ENCODE measurements at places on chromosomes 13 and 19.

GRCh38 chr13:70188567-70188966 lies 80.3 kb upstream of the KLHL1 start:
- DNase-seq, result no peak

DNA sequence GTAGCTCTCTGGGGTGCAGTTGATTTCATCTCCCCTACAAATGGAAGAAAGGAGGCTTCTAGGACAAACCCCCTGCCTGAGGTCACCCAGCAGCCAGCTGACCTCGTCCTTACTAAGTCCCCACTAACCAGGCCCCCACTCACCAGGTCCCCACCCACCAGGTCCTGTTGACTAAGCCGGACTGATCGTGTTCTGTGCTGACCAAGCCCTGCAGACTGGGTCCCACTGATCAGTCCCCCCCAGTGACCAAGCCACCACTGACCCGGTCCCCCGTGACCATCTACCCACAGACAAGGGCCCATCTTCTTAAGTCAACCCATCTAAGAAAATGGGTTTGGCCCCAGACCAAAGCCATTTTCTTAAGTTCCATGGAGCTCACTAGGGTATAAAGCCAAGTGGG lies 36.8 kb upstream of the TPM4 start:
- DNase-seq, result no peak

- no peak for DNase-seq
Measured at GRCh38 chr13:49927755-49928154, 8.4 kb downstream of the SPRYD7 start.

GRCh38 chr19:50357178-50358100 lies 8.0 kb downstream of the NAPSA start:
- DNase-seq, result peak; percentile 76

DNA sequence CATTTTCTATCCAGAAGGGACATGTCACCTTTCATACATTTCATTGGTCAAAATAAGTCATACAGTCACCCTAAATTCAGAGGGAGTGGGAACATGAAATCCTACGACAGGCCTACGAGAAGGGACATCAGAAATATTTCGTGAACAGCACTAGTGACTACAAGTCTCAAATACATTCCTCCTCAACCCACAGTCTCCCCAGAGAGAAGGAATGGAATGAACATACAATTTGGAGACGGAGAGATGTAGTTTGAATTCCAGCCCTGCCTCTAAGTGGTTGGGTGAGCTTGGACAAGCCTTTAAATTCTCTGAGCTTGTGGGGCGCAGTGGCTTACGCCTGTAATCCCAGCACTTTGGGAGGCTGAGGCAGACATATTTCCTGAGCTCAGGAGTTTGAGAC lies 9.9 kb downstream of the SERTM1 start:
- DNase-seq, result no peak

GRCh38 chr19:869245-870177 lies 10.0 kb downstream of the CFD start:
- no peak for DNase-seq

DNA sequence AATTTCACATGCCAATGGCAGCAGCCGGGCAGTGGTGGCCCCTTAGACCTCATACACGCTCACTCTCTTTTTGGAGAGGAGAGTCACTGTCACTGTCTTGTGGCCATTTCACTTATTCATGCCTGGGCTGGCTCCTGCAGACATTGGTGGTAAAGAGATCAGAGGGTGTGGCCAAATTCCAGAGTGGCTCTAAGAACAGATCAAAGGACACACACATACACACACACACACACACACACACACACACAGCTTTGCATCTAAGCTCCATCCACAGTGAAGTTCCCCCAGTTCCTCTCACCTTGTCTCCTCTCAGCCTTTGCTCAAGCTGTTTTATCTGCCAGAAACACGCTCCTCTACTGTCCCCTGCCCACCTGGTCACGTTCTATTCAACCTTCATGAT lies 46.5 kb upstream of the KPNA3 start:
- DNase-seq, result no peak

DNA sequence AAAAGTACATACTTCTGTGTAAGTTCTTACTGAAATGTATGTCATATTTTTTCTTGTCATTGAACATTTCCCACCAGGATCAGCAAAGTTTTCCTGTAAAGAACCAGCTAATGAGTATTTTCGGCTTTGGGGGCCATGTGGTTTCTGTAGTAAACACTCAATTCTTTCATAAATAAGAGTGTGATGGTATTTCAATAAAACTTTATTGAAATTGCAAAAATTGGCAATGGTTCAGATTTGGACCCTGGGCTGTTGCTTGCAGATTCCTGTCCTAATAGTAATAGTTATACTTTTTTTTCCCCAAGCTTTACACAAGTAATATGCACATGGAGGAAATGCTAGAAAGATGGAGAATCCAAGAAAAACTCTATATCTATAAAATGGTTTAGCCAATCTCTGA lies 83.7 kb downstream of the ZNF536 start:
- no peak for DNase-seq

DNA sequence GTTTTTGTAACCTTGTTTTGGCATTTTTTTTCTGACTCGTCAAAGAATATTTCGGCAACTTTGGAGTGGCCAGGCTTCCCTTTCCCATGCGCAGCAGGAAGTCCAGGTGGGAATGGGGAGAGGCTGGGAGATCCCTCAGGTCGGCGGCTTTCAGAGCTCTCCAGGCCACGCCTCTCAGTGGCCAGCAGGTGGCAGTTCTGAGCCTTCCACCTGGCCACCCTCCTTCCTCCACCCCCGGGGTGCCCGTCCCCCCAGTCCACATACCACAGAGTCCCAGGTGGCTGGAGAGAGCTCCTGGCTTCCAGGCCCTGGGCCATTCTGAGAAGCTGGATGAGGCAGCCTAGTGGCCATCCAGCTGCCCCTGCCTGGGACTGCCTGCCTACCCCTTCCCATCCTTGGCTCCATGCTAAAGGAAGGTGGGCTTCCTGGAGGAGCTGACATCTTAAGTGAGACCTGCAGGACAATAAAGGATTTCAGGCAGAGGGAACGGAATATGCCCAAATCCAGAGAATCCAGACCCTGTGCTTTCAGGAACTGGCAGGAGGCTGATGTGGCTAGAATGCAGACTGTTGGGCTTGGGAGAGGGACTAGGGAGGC lies 46.3 kb downstream of the CCNE1 start:
- DNase-seq, result no peak

DNA sequence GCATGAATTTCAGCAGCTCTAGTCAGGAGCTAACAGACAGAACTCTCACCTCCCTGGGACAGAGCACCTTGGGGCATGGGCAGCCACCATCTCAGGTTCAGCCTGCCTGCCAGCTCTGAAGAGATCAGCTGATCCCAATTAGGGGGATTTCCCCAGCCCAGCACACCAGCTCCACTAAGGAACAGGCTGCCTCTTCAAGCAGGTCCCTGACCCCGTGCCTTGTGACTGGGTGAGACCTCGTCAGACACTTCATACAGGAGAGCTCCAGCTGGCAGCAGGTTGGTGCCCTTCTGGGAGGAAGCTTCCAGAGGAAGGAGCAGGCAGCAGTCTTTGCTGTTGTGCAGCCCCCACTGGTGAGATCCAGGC lies 84.5 kb upstream of the UFM1 start:
- DNase-seq, result no peak

GRCh38 chr19:17281391-17282304 lies at the start of gene ANKLE1:
ANKLE1 (plus strand) TSS chr19:17281901; CDS start chr19:17281921, 20 bp downstream.
- peak; percentile 19 for DNase-seq

DNA sequence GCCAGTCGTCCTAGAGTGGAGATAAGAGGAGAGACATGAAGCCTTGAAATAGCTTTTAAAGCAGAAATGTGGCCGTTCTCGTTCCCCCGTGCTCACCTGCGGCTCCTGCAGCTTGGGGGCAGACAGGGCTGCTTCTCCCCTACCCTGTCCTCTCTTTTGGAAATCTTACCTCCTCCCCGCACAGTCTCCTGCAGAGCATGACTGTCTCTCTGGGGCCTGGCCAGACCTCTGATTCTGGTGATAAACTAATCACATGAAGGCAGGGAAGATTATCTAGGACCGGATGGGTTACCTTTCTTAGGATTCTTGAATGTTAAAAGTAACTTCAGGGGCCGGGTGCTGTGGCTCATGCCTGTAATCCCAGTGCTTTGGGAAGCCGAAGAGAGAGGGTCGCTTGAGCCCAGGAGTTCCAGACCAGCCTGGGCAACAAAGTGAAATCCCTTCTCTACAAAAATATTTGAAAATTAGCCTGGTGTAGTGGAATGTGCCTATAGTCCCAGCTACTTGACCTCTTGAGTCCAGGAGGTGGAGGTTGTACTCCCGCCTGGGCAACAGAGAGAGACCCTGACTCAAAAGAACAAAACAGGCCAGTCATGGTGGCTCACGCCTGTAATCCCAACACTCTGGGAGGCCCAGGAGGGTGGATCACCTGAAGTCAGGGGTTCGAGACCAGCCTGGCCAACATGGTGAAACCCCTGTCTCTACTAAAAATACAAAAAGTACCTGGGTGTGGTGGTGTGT lies 8.1 kb downstream of the CEBPA start:
- DNase-seq, result no peak

- DNase-seq, result no peak
Measured at GRCh38 chr19:51441410-51442390, 16.6 kb downstream of the SIGLEC8 start.

DNA sequence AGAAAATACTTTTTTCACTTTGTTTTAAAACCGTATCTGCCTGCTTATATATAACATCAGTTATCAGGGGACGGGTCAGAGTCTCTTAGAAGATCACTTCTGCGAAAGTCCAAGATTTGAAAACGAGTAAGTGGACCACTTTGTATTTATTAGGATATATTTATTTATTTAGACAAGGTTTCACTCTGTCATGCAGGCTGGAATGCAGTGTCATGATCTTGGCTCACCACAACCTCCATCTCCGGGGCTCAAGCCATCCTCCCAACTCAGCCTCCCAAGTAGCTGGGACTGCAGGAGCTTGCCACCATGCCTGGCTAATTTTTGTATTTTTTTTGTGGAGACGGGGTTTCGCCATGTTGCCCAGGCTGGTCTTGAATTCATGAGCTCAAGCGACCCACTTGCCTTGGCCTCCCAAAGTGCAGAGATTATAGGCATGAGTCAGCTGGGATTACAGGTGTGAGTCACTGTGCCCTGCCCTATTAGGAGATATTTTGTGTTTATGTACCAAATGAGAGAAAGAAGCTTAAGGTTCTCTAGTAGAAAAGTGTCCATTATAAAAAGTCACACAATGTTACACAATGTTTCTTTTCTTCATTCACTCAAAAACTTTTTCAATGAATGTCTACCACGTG lies 39.5 kb downstream of the RASL11A start:
- no peak for DNase-seq

DNA sequence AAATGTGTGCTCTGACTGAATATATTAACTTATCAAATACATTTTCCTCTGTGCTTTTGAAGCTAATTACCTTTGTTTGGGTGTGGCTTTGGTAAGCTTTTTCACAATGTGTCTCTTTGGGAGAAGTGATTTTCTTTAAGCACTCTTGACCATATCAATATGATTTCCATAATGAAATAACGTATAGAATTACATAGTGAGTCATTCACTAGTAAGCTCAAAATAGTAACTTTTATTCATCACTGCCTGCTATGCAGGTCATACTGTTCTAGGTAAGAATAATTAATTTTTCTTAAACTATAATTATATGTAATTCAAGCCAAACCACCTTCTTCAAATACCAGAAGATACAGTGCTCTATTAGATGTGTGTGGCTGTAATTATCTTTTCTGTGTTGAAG lies 480.7 kb downstream of the MYO16 start:
- no peak for DNase-seq

- DNase-seq, result no peak
Measured at GRCh38 chr19:29837996-29838395, 26.2 kb downstream of the CCNE1 start.

GRCh38 chr19:1843646-1844394 lies 4.5 kb downstream of the REXO1 start:
- DNase-seq, result no peak

DNA sequence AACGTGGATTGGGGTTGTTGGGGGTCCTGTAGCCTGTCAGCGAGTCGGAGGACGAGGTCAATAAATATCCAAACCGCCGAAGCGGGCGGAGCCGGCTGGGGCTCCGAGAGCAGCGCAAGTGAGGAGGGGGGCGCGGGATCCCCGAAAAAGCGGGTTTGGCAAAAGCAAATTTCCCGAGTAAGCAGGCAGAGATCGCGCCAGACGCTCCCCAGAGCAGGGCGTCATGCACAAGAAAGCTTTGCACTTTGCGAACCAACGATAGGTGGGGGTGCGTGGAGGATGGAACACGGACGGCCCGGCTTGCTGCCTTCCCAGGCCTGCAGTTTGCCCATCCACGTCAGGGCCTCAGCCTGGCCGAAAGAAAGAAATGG lies 754 bp upstream of the SIX5 start:
- DNase-seq, result peak; percentile 74

- DNase-seq, result peak; percentile 40
Measured at GRCh38 chr13:88800505-88800904, 1129.3 kb downstream of the SLITRK5 start.

- DNase-seq, result no peak
Measured at GRCh38 chr19:16569609-16570320, 2.5 kb downstream of the SLC35E1 start.

GRCh38 chr19:4972509-4973230 lies 3.8 kb downstream of the KDM4B start:
- DNase-seq, result no peak

- DNase-seq, result peak; percentile 99
Measured at GRCh38 chr19:42396381-42397262, 6.5 kb upstream of the CNFN start.

GRCh38 chr13:60028021-60028420 lies 135.7 kb downstream of the DIAPH3 start:
- DNase-seq, result no peak

- no peak for DNase-seq
Measured at GRCh38 chr13:60720590-60720989, 323.6 kb downstream of the TDRD3 start.

- DNase-seq, result peak; percentile 52
Measured at GRCh38 chr13:96238861-96239260, 149.0 kb downstream of the HS6ST3 start.

- no peak for DNase-seq
Measured at GRCh38 chr19:1125601-1126467, 22.0 kb downstream of the GPX4 start.

GRCh38 chr13:114142640-114143490 lies 10.4 kb upstream of the RASA3 start:
- DNase-seq, result no peak

Measured in NCI-H1930 (cell line).